ENCODE measurements at places on chromosomes 1 and 21.

DNA sequence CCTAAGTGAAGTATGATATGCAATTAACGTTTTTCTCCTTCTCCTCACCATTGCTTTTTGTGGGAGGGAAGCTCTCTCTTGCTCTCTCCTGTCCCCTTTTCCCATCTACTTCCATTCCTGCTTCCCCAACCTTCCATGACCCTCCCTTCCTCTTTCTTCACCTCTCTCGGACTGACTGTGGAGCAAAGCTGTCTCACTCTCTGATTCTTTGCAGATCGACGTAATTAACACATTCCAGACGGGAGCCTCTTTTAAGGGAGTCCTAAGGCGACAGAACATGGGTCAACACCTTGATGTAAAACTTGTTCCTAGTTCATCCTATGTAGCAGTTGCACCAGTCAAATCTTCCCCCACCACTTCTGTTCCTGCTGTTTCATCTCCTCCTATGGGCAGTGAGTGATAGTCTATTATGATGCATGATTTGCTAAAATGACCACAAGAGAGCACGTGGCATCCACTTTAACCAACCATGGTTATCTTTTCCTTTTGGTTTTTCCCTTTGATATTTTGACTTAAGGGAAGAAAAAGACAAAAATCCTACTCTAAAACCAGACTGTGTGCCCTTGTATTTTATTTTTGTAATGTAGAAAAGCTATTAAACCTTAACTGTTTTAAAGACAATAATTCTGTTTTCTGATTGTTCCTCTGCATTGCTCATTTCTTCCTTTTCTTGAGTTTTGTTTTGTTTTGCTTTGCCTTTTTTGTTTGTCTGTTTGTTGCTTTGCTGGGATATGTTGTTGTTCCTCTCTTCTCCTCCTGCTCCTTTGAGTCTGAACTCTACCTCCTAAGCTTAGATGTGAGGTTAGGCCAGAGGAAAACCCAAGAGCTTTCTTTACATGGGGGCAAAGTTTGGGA is 31.7 kb upstream of the LAX1 start:
- no peak for DNase-seq

DNA sequence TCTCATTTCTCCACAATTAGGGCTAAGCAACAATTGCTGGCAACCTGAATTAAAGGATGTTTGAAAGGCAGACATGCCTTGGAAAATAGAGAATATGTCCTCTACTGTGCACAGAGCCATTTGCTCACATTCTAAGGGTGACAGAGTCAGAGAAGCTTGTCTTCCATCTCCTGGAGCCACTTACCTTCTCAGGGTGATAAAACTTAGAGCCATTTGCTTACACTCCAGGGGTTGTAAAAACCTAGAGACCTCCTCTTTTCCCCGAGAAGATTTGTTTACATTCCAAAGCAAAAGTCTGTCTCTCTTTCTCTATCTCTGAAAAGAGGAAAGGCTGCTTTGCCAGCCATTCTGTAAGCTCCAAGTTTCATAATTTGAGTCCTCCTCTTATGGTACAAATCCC is 61.3 kb downstream of the LBR start:
- no peak for DNase-seq

- DNase-seq: no peak
Measured at GRCh38 chr1:59307591-59307990, 10.7 kb downstream of the FGGY start.

DNA sequence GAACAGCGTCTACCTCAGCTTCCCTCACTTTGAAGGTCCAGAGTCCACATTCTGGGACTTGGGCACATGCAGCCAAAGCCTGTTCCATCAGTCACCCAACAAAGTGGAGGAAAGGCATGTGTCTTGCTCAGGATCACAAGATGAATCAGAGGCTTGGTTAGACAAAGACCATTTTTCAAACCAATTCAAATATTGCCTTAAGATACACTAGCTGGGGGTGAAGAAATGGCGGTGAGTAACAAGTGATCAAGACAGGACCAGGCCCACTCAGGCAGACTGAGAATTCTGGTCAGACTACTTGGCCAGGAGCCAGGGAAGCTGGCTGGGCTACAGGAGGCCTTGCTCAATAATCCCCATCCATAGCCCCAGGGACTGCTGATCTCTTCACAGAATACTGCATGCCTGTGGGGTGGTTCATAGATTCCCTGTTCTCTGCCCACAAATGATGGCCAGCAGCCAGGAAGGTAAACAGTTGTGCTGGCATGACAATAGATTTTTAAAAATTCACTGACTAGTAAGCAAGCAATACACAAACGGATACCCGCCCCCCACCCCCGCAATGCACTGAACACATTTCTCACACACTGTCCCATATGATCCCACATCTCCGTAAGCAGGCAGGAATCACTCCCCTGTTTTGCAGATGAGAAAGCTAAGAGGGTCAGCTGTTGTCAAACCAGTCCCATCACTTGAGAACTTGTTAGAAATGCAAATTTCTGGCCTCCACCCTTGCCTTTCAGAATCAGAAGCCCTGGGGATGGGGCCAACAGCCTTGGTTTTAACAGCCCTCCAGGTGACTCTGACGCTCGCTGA is 27.2 kb downstream of the ERI3 start:
- DNase-seq: peak; percentile 93

- no peak for DNase-seq
Measured at GRCh38 chr1:236502972-236503639, 20.7 kb upstream of the LGALS8 start.

DNA sequence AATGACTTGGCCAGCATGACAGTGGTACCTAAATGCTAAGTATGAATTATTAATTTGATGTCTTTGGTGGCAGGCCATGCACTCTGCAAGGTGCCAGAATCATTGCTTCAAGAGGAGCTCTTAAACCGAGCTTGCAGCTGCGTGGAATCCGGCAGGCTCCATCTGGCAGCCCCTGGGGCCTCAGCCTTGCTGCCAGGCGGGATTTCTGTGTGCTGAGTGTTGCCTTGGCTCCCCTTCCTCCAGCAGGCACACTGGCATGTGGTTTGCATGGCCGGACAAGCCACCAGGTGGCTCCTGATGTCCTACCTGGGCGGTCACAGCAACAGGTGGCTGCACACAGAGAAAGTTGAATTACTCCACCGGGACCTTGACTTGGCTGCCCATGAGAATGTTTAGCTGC is 155.4 kb downstream of the URB2 start:
- DNase-seq: no peak

DNA sequence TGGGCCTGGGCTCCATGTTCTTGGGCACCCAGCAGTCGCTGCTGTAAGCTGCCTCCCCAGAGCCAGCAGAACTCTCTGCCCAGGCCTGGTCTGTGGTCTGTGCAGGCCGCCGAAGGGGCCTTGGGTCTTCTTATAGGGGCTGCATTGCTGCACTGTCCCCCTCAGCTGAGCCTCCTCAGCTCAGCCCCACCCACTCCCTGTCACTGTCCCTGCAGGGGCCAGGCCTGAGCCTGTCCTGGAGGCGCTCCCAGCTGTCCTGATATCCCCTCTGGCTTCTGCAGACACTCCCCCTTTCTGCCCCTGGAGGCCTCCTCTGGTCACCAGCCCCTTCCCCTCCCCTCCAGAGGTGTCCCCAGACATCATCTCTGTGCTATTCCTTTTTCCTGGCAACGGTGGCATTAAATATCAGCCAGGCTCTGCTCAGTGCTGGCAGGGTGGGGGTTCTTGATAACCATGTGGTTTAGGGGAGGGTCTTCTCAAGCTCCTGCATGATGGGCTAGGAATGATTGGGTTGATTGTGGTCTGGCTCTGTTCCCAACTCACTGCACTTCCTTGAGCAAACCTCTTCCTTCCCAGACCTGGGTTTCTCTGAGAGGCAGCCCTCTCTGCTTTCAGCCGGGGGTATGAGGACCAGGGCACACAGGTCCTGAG is 3.7 kb upstream of the FOXO6 start:
- DNase-seq: peak; percentile 46

GRCh38 chr1:7721940-7722669 is 49.0 kb upstream of the VAMP3 start:
- DNase-seq: no peak

GRCh38 chr21:37153196-37153934 is 80.3 kb downstream of the TTC3 start:
- DNase-seq: no peak

DNA sequence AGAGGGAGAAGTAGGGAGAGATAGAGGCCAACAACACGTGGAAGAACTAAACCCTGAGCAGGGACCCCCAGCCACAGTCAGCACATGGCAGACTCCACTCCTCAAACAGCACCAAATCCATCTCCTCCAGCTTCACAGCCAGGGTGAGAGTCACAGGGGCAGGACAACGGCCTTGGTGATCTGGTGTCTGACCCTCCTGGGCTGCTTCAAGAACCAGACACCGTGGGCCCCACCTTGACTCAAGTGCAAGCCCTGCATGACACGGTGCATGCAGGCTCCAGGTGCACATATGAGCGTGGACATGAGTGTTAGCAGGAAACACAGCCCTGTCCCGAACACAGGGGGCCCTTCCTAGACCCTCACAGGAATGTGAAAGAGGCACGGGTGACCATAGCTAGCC is 21.9 kb downstream of the S100A7 start:
- no peak for DNase-seq

GRCh38 chr21:34885626-34886239 is 163.4 kb downstream of the RUNX1 start:
- no peak for DNase-seq

- DNase-seq: no peak
Measured at GRCh38 chr1:204426971-204427701, 15.5 kb upstream of the PPP1R15B start.

DNA sequence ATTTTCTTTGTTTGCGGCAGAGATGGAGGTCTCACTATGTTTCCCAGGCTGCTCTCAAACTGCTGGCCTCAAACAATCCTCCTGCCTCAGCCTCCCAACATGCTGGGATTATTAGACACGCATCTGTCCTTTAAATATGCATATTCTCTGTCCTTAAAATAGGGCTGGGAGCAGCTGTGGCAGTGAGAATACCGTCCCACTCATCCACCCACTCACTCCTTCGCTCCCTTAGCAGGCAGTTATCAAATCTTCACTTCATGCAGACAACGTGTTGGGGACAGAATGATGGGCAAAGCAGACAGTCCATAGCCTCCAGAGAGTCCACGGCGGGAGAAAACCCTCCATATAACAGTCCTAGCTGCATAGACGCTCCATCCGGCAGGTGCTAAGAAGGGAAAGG is 179.4 kb downstream of the ZBTB18 start:
- no peak for DNase-seq

- DNase-seq: no peak
Measured at GRCh38 chr1:20727746-20728316, 4.7 kb downstream of the SH2D5 start.

- no peak for DNase-seq
Measured at GRCh38 chr1:174726167-174726879, 273.4 kb upstream of the CACYBP start.

- no peak for DNase-seq
Measured at GRCh38 chr21:16634515-16634914, 878.3 kb upstream of the CXADR start.

GRCh38 chr1:32953495-32953894 is 11.1 kb downstream of the RNF19B start:
- DNase-seq: no peak

DNA sequence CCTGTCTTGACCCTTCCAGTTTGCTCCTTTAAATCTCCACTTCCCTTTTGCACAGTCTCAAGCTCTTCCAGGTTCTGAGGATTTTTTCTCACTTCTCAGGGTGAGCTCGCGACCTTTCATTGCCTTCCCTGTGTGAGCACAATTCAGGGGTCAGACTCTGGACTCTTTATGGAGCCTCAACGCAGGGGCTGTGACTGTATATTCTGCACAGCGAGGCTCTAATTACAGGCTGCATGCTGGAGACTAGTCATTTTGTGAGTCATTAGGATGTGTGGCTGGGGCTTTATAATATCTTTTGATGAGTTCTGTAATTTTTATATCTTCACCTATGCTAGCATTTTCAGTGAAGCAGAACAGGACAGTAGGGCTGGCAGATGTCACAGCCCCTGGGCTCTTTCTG is 270.7 kb downstream of the KAZN start:
- no peak for DNase-seq

GRCh38 chr1:162137179-162137960 is 67.9 kb downstream of the NOS1AP start:
- no peak for DNase-seq

DNA sequence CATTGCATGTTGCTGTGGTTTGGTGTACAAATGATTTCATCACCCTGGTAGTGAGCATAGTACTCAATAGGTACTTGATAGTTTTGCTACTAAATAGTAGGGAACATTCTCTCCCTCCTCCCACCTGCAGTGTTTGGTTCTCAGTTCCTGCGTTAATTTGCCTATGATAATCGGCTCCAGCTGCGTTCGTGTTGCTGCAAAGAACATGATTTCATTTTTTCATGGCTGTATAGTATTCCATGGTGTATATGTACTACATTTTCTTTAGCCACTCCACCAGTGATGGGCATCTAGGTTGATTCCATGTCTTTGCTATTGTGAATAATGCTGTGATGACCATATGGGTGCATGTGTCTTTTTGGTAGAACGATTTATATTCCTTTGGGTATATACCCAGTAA is 903.4 kb downstream of the TTLL7 start:
- no peak for DNase-seq

GRCh38 chr1:37631036-37631435 is 3.7 kb downstream of the RSPO1 start:
- no peak for DNase-seq

- no peak for DNase-seq
Measured at GRCh38 chr1:117009132-117009531, 7.6 kb downstream of the CD101 start.

- no peak for DNase-seq
Measured at GRCh38 chr1:194293851-194294405, 1107.5 kb upstream of the B3GALT2 start.

GRCh38 chr1:186404454-186405051 is 28.9 kb downstream of the ODR4 start:
- no peak for DNase-seq

- DNase-seq: no peak
Measured at GRCh38 chr1:96747565-96747964, 26.0 kb downstream of the PTBP2 start.

- DNase-seq: no peak
Measured at GRCh38 chr1:194387531-194387930, 1201.1 kb upstream of the B3GALT2 start.

GRCh38 chr1:110393286-110393685 is 2.5 kb upstream of the SLC16A4 start:
- DNase-seq: no peak

- no peak for DNase-seq
Measured at GRCh38 chr1:171716616-171717015, 25.2 kb downstream of the VAMP4 start.

- no peak for DNase-seq
Measured at GRCh38 chr21:33067457-33067856, 2.5 kb upstream of the OLIG1 start.
